GM12892 (cell line): ENCODE measurements at places on chromosomes 16 and 17.

- DNase-seq = no peak
These were observed 23.2 kb downstream of the MXRA7 start for GRCh38 chr17:76687298-76688164.

GRCh38 chr17:68603027-68603426, 1.9 kb upstream of the FAM20A start:
- no peak for DNase-seq

- DNase-seq = no peak
These were observed 119.1 kb upstream of the ANKFN1 start for GRCh38 chr17:56034197-56034635.

GRCh38 chr17:42130310-42130936, 7.8 kb downstream of the HSPB9 start:
- DNase-seq = no peak

GRCh38 chr17:74972107-74972972, at the start of gene HID1:
Gene HID1, minus strand, starts transcription at chr17:74972759. Its CDS starts 103 bp downstream, at chr17:74972656.
- peak; percentile 79 for DNase-seq

- DNase-seq = no peak
These were observed 38.4 kb downstream of the BPTF start for GRCh38 chr17:67863624-67864247.

DNA sequence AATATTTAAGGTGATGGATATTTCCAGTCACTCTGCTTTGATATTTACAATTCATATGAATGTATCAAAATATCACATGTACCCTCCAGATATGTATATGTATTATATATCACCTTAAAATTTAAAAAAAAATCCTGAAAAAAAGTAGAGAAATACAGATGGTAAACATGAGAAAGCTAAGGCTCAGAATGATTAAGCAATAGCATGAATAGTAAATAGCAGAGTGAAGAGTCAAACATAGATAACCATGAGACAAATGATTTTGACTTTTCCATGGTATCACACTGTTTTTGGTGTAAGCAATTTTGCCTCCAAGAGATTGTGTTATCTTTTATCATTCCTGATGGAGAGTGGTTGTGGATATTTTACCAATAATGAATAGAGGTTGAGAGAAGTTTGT, 868.8 kb downstream of the CDH11 start:
- DNase-seq = no peak

DNA sequence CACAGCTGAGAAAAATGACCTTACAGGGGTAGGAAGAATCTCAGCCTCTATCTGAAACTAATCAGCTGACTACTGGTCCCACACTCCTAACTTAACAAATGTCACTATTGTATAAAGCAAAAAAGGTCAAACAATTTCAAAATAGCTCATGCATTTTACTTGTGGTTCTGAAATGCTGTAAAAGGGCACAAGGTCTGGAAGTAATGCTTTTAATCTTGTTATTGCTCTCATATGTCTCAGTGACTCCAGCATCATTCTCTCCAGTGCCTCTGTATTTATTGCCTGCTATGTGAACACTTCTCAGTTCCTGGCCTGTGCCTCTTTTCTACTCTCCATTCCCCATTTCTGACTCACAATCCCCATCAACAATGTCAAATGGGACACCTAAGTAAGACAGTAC, 937.7 kb downstream of the CDH11 start:
- no peak for DNase-seq

- DNase-seq = no peak
These were observed 81.8 kb upstream of the RCVRN start for GRCh38 chr17:9986754-9987382.

DNA sequence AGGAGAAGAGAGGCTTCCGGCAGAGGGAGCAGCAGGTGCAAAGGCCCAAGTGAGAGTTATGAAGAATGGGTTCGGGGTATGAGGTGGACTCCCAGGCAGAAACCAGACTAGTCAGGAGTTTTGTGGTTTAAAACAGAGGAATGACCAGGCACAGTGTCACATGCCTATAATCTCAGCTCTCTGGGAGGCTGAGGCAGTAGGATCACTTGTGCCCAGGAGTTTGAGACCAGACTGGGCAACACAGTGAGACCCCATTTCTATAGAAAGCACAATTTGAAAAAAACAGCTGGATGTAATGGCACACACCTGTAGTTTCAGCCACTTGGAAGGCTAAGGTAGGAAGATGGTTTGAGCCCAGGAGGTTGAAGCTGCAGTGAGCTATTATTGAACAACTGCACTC, 43.8 kb downstream of the C16orf78 start:
- no peak for DNase-seq

DNA sequence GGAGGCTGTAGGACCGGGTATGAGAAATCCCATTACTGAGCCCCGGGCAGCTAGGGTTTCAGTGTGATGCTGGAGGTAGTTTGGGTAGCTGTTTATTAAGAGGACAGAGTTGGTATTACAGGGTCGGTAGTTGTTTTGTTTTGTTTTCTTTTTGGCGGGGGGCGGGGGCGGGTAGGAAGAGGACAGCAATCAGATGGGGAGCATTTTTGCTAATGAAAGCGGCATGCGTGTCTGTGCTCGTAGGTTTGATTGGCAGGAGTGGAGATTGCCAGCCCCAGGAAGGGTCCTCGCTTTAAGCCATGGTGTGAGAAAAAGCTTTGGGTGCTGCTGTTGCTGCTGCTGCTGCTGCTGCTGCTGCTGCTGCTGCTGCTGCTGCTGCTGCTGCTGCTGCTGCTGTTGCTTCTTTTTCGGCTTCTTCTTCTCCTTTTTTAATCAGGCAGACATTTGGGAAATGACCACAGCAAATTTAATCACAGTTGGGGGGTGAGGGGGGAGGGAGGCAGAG, 498.5 kb upstream of the ZFHX3 start:
- DNase-seq = no peak

- DNase-seq = no peak
These were observed 22.5 kb downstream of the XPO6 start for GRCh38 chr16:28189245-28189644.

DNA sequence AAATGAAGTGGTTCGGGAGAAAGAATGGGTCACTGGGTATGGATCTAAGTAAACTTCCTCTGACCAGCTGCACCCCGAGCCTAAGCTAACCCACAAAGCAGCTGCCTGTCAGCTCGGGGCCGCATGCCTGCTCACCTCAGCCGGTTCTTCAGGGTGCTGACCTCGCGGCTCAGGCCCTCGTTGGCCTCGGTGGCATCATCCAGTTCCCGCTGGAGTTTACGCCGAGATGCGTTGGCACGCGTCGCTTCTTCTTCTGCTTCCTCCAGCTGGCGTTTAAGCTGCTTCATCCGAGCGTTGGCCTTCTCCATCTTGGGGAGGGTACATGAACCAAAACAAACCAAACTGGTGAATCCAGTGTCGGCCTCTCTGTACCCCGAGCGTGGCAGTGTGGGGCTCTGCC, 41.1 kb downstream of the NDEL1 start:
- no peak for DNase-seq

- no peak for DNase-seq
These were observed 91.4 kb upstream of the FA2H start for GRCh38 chr16:74865922-74866598.

DNA sequence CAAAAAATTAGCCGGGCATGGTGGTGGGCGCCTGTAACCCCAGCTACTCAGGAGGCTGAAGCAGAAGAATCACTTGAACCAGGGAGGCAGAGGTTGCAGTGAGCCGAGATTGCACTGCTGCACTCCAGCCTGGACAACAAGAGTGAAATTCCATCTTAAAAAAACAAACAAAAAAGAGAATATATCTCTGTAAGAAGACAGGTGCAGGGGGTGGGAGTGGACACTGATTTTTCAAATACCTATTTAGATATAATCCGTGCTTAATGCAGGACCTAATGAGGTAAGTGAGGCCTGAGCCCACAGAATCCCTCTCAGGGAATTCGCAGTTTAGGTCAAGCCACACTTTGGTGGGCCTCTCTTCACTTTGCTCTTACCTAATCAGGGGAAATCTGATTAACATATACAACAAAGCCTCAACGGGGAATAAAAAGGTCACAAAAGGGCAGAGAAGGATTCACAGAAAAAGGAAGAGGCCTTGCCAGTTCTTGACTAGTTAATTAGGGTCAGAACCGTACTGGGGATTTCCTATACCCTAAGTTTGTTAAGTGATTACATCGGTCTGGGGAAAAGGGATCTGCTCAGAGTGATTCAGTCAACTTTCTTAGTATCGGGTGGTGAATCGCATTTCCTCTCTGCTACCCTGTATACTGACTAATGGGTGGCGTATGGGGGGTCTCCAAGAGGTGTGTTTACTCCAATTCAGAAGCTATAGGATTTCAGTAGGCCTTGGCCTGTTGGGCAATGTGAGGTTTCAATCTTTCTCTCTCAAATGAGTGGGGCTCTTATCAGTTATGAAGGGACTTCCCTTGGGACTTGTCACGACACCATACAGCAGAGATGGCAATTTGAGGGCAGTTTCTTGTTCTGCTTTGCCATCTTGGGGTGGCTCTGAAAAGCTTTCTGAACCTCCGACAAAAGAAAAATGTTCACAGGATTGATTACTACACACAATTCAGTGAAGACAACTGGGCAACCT, 1.9 kb upstream of the NFAT5 start:
- peak; percentile 27 for DNase-seq

DNA sequence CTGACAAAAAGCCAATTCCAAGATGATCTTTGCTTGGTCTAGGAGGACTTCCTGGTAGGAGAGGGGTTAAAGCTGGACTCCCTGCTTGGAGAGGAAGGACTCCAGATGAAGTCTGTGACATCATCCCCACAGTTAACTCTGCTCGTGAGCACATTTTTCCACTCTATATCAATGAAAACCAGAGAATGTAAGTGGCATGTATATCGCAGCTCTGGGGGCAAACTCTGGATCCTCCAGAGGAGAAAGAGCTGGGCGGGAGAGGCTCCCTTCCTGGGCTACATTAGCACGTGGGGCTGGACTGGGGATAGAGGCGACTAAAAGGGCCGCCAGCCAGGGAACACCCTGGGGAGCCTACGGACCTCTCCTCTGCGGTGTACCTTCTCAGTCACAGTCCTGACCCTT, 34.1 kb downstream of the HIC1 start:
- DNase-seq = no peak

DNA sequence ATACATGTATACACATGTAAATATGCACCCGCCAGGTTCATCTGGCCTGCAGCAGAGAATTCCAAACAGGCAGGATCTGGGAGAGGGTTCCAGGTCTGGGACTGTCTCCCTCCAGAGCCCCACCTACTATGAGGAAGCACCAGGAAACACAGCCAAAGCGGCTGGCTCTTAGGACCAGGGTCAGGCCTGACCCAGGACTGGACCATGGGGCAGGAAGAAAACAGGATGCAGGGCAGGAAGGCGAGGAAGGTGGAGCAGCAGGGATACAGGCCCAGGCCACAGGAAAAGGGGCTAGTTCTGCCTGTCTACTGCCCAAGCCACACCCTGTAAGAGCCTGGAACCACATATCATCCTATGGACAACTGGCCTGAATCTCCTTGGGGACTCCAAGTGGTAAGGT, 2.2 kb downstream of the HID1 start:
- DNase-seq = no peak

GRCh38 chr17:68910251-68910705, 44.9 kb downstream of the ABCA8 start:
- DNase-seq = no peak

GRCh38 chr16:2032285-2033056, 5.8 kb downstream of the NHERF2 start:
- DNase-seq = no peak

DNA sequence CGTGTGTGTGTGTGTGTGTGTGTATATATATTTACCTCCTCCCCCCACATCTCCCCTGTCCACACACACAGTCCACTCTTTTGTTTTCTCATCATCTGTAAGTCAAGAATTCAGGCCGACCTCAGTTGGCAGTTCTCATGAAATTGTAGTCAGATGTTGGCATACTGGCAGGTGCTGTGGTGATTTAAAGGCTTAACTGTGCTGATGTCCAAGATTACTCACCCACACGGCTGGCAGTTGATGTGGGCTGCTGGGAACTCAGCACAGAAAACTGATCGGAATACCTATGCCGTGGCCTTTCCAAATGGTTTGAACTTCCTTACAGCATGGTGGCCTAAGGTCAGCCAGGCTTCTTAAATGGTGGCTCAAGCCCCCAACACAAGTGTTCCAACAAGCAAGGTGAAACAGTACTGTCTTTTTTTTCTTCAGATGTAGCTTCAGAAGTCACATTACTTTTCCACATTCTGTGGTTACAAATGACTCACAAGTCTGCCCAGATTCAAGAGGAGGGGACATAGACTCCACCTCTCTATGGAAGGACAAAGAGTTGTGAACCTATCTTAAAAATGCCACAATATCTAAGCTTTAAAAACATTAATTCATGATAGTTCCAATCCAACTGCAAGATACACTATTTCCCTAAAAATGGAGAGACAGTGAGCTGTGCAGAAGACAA, 198.5 kb upstream of the HS3ST4 start:
- no peak for DNase-seq

- DNase-seq = no peak
These were observed 101.4 kb downstream of the RMI2 start for GRCh38 chr16:11446566-11447119.

DNA sequence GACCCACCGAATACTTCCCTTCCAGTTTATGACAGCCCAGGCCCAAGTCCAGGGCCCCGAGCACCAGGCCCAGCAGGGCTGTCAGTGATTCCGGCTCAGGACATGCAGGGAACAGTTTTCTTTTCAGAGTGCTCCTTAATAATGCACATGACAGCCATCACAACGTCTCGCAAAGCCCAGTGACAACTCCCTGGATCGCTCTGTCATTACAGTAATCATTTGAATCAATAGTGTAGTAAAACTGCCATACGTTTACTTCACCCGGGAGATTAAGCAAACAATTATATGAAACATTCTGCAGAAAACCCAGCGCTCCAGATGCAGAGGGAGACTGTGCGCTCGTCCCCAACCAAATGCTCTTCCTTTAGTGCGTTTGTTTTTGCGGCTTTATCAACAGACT, 162.6 kb upstream of the CDH13 start:
- no peak for DNase-seq

DNA sequence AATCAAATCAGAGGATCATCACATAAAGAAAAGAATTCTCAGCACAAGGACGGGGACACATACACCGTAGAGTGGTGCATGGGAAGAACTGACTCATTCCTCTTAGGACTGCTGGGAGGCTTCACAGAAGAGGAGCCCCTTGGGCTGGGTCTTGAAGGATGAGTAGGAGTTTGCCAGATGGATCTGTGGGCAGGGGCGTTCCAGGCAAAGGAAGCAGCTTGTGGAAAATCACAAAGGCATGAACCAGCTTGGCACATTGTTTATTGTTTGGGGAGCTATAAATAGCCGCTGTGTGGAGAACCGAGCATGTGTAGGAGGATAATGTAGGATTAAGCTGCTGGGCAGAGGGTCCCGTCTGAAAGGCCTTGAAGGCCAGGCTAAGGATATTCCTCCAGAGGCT, 5.1 kb upstream of the SLC16A11 start:
- no peak for DNase-seq

DNA sequence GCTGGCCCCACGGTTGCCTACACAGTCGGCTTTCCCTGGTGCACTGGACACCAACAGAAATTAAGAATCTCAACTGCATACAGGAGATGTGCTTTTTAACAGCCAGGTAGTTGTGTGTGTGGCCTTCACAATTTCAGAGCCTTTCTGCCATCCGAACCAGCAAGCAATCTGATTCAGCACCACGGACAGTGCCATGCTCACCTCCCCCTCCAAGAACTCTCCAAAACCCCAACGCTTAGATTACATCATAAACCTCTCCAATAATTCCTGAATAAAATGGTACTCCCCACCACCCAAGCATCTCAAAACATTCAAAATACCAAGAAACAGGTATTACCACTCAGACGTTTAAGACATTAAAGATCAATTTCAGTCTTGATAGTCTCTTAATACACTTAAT, 31.8 kb downstream of the USP7 start:
- DNase-seq = no peak

GRCh38 chr16:56345406-56346050, 79.8 kb downstream of the AMFR start:
- no peak for DNase-seq
